ENCODE measurements at places on chromosomes 4 and X. TPM values are rescaled to one million over a fixed set of nuclear protein-coding genes. Genes with fewer than 3 reads are reported as not detected.

The EMCN gene
- total RNA-seq, result 61.7 TPM

The PABPC4L gene
- 2.0 TPM for total RNA-seq

The SSX2B gene
- not detected for total RNA-seq

The TBX22 gene
- total RNA-seq, result 0.18 TPM

The PNMA6E gene
- not detected for total RNA-seq

The SLC26A1 gene
- total RNA-seq, result 0.18 TPM

The HERC5 gene
- 3.0 TPM for total RNA-seq

The SCD5 gene
- total RNA-seq, result 7.3 TPM

The CXorf65 gene
- not detected for total RNA-seq

The SHROOM4 gene
- 19.3 TPM for total RNA-seq
